ENCODE measurements at places on chromosomes 7 and 10.

GRCh38 chr10:34811968-34812514 is 3.1 kb downstream of the PARD3 start:
- DNase-seq = no peak

- DNase-seq = no peak
These were observed 10.2 kb downstream of the PDLIM1 start for GRCh38 chr10:95280637-95281036.

DNA sequence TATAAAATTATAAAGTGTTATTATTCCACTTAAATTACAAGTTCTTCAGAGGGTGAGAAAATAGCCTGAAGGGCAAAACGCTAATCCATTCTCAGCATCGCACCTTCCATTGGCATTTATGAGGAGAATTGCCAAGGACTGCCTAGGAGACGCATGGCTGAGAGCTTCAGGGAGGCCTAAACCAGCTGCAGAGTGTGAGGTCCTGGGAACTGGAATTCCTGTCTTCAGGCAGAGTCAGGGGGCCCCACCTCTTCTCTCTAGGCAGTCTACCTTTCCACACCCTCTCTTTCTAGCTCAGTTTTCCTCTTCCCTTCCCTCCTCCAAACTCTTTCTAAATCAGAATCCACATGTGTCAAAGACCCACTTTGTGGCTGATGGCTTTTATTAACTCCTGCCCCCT is 35.3 kb downstream of the LRRC72 start:
- no peak for DNase-seq

DNA sequence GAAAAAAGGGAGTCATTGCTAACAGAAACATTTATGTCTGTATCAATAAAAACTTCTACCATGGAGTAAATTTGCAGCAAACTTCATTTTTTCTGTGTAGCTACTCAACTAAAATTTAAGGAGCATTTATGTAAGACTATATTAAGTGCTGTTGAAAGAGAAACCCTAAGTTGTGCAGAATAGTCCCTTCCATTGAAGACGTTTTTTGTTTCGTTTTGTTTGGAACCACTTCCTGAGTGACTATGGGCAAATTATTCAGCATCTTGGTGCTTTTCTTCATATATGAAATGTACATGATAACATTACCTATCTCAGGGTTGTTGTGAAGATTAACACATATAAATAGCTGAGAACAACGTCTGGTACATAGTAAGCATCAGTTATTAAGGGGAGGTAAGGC is 24.3 kb downstream of the SEM1 start:
- DNase-seq = no peak

Data from iris pigment epithelial cell (primary cell).